Activated T-cell treated with anti-CD3 and anti-CD28 coated beads for 1 hour (primary cell): ENCODE measurements at places on chromosomes 16 and 17.
A peak's percentile ranks its signal among the peaks of the same experiment; 100 is the strongest.

DNA sequence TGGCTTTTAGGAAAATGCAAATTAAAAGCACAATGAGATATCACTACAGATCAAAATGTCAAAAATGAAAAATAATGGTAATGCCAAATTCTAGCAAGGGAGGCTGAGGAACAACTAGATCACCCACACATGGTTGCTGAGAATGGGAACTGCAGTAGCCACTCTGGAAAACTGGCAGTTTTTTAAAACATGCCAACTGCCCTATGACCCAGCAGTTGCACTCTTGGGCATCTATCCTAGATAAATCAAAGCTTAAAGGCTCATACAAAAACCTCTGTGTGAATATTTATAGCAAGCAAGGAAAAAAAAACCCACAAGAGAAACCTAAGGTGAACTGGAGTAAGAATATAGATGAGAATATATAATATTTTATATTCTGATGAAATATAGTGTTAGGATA lies 104.3 kb downstream of the PRKCB start:
- no peak for DNase-seq

DNA sequence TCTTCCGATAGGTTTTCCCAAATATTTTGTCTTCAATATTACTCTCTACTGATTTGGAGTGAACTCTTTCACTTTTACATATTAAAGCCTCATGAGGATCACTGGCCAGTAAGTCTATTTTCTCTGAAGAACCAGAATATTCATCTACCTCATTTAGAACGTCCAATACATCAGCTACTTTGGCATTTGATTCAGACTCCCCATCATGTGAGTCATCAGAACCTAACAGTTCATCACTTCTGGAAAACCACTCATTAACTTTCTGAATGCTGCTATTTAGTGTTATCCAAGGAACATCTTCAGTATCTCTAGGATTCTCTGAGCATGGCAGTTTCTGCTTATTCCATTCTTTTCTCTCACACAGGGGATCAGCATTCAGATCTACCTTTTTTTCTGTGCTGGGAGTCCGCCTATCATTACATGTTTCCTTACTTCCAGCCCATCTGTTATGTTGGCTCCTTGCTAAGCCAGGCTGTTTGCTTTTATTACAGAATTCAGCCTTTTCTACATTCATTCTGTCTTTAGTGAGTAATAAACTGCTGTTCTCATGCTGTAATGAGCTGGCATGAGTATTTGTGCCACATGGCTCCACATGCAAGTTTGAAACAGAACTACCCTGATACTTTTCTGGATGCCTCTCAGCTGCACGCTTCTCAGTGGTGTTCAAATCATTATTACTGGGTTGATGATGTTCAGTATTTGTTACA lies 30.9 kb downstream of the BRCA1 start:
- no peak for DNase-seq

DNA sequence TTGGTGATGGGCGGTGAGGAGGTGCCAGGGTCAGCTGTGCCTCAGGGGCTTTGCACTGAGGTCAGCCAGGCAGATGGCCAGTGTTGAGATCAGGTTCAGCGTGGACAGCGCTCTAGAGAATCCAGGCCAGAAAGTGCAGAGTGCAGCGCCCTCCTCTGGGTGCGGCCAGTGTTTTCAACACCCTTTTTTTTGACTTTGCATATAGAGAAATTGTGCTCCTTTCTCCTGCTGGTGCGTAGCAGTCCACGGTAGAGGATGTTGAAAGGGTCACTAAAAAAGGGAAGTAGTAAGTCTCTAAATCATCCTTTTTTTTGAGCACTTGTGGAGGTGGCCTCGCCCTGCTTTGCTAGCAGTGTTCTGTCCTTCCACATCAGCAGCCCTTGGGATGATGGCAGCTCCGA lies 53.9 kb downstream of the BANP start:
- no peak for DNase-seq

GRCh38 chr17:48181653-48182052 lies 74.1 kb downstream of the SNX11 start:
- DNase-seq, result no peak

- DNase-seq, result no peak
Observed at GRCh38 chr16:86095906-86096485, 197.0 kb downstream of the IRF8 start.

GRCh38 chr16:86018487-86018886 lies 119.5 kb downstream of the IRF8 start:
- no peak for DNase-seq

DNA sequence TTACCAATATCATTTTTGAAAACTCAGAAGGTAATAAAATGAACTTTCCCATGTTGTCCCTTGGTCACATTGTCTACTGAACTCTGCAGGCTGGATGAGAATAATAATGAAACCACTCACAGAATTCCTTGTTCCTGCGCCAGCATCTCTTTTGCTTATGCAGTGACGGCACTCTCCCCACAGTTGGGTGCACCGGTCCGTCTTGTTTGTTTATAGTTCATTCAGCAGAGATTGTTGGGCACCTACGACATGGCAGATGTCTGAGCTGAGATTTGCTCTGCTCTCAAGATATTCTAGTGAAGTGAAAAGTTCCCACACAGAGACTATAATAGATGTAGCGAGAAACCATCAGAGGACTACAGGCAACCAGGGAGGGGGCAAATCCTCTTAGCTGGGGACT lies 375.7 kb upstream of the CDH11 start:
- DNase-seq, result no peak

- no peak for DNase-seq
Observed at GRCh38 chr17:64783556-64784352, 121.6 kb upstream of the SMURF2 start.

DNA sequence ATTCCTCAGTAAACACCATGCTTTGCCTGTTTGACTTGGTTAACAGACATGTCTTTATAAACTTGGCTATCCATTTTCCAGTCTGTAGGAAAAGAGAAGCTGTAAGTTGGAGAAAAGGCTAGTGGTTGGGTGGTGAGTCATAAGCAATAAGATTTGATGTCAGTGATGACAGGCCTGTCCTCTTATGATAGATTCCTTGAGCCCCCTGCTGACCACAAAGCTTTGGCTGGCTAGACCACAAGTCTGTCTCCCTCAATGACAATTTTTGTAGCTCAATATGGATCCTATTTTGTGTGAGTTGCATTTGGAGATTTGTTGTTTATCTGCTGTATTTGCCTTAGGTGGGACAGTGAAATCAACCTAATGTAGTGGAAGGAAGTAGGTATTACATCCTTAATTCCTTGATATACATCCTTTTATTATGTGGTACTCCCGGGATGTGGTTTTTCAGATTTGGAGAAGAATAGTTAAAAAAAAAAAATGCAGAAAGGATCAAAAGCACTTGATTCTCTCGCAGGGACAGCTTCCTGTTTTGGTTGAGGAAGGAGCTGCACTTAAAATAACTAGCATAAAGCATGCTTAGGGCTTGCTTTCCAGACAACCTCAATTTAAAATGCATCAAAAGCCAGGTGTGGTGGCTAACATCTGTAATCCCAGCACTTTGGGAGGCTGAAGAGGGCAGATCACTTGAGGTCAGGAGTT lies 67.4 kb downstream of the SIAH1 start:
- DNase-seq, result no peak

GRCh38 chr16:4536391-4537106 lies 2.0 kb downstream of the CDIP1 start:
- DNase-seq, result no peak

DNA sequence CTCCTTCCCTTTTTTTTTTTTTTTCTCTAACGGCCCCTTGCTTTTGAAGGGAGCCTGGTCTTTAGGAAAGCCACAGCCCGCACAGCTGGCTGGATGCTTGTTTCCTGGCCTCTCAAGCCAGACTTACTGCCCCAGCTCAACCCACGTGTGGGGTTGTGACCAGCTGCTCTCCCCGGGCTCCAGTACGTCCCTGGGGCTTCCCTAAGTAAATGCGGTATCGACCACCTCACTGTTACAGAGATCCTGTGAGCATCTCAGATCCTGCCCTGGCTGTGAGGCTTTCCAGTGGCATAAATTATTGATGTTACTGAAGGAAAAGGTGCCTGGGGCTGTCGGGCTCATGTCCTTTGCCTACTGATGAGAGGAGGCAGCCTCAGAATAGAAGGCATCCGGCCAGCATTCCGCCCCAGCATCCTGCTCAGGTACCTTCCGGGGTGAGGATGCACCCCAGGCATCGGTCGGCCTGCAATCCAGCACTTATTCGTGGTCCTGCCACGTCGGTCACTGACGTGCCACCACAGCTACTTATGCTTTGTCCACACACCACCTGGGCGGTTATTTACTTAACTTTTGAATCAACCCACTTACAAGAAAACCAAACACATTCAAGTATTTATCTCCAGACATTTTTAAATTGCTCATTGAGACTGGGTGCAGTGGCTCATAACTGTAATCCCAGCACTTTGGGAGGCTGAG lies 9.6 kb downstream of the GPRC5B start:
- DNase-seq, result no peak

- DNase-seq, result no peak
Observed at GRCh38 chr17:79078476-79079190, 4.0 kb downstream of the ENGASE start.

- no peak for DNase-seq
Observed at GRCh38 chr17:42997390-42997983, 732 bp upstream of the RPL27 start.

DNA sequence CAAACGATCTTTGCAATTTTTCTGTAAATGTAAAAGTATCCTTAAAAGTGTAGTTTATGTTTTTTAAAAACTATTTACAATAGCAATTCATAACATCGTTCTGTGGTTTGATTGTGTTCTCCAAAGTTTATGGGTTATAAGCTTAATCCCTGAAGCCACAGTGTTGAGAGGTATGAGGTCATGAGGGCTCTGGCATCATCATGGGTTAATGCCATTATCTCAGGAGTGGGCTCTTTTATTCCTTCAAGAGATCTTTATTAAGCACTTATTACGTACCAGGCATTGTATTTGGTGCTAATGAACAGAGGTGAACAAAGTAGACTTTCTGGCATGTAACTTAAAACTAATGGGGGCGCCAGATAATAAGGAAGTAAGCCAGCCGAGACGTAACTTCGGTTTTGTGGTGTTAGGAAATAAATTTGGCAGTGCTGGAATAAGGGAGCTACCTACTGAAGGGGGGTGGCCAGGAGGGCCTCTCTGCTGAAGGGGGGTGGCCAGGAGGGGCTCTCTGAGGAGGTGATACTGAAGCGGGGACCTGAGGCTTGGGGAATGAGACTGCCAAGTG lies 158.1 kb downstream of the VPS53 start:
- DNase-seq, result no peak

GRCh38 chr16:66278604-66279262 lies 87.8 kb upstream of the CDH5 start:
- no peak for DNase-seq

DNA sequence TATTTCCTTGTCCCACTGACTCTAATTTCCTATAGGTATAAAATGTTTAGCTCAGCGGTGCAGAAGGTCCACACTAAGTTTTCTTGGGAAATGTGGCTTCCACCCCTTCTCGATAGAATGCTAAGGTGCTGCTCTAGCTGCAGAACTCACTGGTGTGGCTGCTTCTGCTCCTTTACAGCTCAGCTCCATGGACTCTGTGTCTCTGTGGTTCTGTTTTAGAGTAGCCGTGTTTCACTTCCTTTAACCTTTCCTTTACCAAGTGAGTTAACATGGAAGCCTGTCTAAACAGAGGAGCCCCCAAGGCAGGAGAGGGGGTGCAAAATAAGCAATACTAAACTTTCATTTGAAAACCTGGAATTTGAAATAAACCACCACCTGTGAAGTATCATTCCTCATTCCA lies 65.3 kb downstream of the SPECC1 start:
- no peak for DNase-seq

GRCh38 chr17:51275381-51275780 lies 15.0 kb downstream of the UTP18 start:
- DNase-seq, result no peak

- DNase-seq, result no peak
Observed at GRCh38 chr16:15741207-15741871, 91.3 kb downstream of the NDE1 start.

DNA sequence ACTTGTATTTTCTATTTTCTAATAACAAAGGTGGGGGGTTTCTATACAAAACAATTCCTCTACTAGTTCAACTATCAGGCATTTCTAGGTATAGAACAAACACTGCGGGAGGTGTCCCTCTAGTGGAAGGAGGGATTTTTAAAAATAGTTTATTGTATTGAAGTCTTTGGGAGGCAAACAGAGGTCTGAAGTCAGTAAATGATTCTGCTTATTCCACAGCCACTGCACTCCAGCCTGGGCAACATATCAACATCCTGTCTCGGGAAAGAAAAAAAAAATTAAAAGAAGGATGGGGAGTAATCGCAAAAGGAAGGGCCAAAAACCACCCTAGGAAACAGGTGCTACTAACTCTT lies 648 bp upstream of the ERCC4 start:
- DNase-seq, result no peak

DNA sequence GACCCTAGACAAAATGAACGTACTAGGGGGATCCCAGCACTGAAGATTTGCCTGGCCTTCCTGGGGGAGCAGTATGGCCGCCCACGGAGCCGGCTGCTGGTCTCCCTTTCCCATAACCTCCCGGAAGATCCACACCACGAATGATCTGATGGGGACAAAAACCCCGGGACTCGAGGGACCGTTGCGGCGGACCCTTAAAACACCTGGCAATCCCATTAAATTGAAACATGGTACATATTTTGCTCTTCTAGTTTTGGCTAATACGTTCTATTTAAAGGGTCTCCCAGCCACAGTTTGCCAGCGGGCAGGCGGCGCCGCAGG lies 45.2 kb upstream of the LCMT1 start:
- DNase-seq, result no peak

GRCh38 chr17:50222922-50223321 lies 21.5 kb upstream of the COL1A1 start:
- no peak for DNase-seq

- no peak for DNase-seq
Observed at GRCh38 chr17:66526827-66527226, 224.4 kb downstream of the PRKCA start.

DNA sequence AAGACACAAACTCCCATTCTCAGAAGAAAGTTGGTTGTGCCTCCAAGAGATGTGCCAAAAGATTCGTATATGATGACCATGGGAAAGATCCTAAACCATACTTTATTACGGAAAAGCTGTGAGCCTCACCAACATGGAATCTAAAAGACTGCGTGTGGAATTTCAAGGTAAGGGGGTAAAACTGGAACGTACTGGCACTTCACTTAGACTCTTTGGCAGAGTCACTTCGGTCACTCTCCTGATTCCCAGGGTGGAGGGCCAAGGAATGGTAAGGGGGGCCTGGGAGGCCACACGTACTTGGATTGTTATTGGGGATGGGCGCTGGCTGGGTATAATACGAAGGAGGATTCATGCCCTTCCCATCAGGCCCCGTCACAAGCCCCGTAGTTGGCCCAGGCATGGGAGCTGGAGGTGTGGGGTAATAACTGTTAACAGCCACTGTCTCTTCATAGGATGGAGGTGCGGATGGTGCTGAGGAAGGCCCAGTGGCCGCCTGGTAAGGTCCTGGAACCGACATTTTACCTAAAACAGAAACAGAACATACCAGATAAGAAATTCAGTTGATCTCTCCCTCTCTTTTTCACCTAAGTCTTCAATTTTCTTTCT lies 30.4 kb downstream of the LITAF start:
- no peak for DNase-seq

GRCh38 chr16:66227766-66228530 lies 138.5 kb upstream of the CDH5 start:
- DNase-seq, result no peak

GRCh38 chr16:31142109-31143010 lies 6.8 kb upstream of the PRSS8 start:
- DNase-seq, result peak; percentile 88
